GM12878 (cell line): ENCODE measurements at places on chromosomes 12 and 14. TPM values are rescaled to one million over a fixed set of nuclear protein-coding genes. Genes with fewer than 3 reads are reported as not detected.

- peak overlapping the region; percentile 62 for H3K27ac ChIP-seq
- no peaks in the 10 kb centered on the region for H3K27me3 ChIP-seq
- DNase-seq: no peak
- peaks cover 13% of the 10 kb centered on the region for H3K4me1 ChIP-seq
Measured at GRCh38 chr12:49161092-49161795, 27.6 kb downstream of the TUBA1A start.

DNA sequence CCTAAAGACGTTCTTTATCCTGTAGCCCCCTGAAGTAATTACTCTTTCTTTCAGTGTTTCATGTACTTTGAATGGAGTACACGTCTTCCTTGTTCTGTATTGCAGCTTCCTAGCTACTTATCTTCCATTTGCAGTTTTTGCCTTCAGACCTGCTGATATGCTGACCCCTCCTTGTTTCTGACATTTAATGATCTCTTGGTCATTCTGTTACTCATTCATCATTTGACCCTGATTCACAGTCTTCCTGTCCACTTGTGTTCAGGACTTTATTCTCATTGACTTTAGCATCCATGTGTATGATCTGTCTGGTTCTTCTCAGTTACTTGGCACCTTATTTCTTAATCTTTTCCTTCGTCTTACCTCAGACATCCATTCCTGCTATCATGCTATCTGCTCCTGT, 22.2 kb downstream of the CPSF2 start:
- H3K4me1 ChIP-seq: no peaks in the 10 kb centered on the region
- no peaks in the 10 kb centered on the region for H3K27me3 ChIP-seq
- H3K36me3 ChIP-seq: peaks cover 21% of the 10 kb centered on the region
- DNase-seq: no peak
- no peak overlapping the region for H3K4me3 ChIP-seq

GRCh38 chr12:24796876-24797275, 152.0 kb downstream of the BCAT1 start:
- H3K4me3 ChIP-seq: no peak overlapping the region
- no peaks in the 10 kb centered on the region for H3K36me3 ChIP-seq
- H3K27ac ChIP-seq: no peak overlapping the region
- DNase-seq: no peak
- H3K4me1 ChIP-seq: peaks cover 11% of the 10 kb centered on the region
- no peaks in the 10 kb centered on the region for H3K27me3 ChIP-seq

DNA sequence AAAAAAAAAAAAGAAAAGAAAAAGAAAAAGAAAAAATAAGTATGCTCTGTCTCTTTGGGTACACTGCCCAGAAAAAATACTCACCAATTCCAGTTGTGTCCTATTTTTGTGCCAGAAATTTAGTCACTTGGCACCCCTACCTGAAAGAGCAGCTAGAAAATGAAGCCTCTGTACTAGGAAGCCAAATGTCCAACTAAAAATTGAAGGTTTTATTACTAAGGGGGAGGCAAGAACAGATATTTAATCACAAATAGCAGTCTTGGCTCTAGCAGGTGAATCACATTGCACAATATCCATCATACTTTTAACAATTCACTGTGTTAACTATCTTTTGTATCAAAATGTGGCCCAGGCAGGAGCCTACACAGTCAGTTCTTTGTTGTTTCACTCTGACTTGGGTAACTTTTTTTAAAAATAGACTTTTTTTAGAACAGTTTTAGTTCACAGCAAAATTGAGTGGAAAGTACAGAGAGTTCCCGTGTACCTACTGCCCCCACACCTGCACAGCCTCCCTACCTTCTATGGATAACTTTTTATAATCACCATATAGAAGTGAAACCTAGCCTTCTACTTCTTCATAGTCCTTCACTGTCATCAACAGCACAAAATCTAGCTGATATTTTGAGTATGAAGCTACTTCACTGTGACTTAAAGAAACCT, 87.1 kb upstream of the ATF7IP start:
- H3K27ac ChIP-seq: peak overlapping the region; percentile 85
- H3K36me3 ChIP-seq: no peaks in the 10 kb centered on the region
- no peak for DNase-seq
- no peaks in the 10 kb centered on the region for H3K27me3 ChIP-seq
- H3K4me3 ChIP-seq: no peak overlapping the region
- H3K4me1 ChIP-seq: peaks cover 27% of the 10 kb centered on the region

GRCh38 chr14:89476354-89476896, 59.4 kb upstream of the FOXN3 start:
- no peaks in the 10 kb centered on the region for H3K36me3 ChIP-seq
- H3K4me3 ChIP-seq: no peak overlapping the region
- DNase-seq: no peak
- no peaks in the 10 kb centered on the region for H3K27me3 ChIP-seq
- no peak overlapping the region for H3K27ac ChIP-seq

Gene DPF3
- 1.6 and 1.7 TPM in 2 replicates for polyA plus RNA-seq

- no peaks in the 10 kb centered on the region for H3K27me3 ChIP-seq
- H3K27ac ChIP-seq: no peak overlapping the region
- DNase-seq: no peak
- H3K4me1 ChIP-seq: peaks cover 17% of the 10 kb centered on the region
- no peaks in the 10 kb centered on the region for H3K36me3 ChIP-seq
Measured at GRCh38 chr12:11973396-11973795, 97.3 kb upstream of the BCL2L14 start.

- peaks cover 33% of the 10 kb centered on the region for H3K36me3 ChIP-seq
- H3K27me3 ChIP-seq: no peaks in the 10 kb centered on the region
- no peak overlapping the region for H3K4me3 ChIP-seq
- H3K27ac ChIP-seq: no peak overlapping the region
Measured at GRCh38 chr12:50728841-50729240, 35.1 kb upstream of the ATF1 start.

GRCh38 chr12:16300122-16300521, 22.6 kb upstream of the SLC15A5 start:
- no peak overlapping the region for H3K27ac ChIP-seq
- no peaks in the 10 kb centered on the region for H3K4me1 ChIP-seq
- H3K27me3 ChIP-seq: no peaks in the 10 kb centered on the region
- no peak for DNase-seq
- H3K36me3 ChIP-seq: no peaks in the 10 kb centered on the region

DNA sequence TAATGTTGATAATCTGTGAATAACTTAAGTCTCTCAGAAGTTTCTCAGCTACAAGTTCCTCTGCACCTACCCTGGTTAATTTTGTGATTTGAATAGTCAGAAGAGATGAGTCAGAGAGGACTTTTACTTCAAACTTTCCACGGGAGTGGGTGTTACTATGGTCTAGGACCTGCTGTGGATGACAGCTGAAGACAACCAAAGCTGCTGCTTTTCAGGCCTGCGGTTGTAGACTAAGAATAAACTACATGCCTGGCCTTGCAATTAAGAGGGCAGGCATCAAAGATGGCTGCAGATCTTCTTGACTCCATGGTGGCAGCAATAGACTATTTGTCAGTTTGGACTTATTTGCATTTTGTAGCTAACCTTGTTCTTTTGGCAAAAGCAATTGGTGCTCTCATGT, 227.1 kb upstream of the KRR1 start:
- no peak overlapping the region for H3K27ac ChIP-seq
- peak; percentile 16 for DNase-seq
- no peak overlapping the region for H3K4me3 ChIP-seq
- H3K36me3 ChIP-seq: no peaks in the 10 kb centered on the region
- H3K4me1 ChIP-seq: no peaks in the 10 kb centered on the region

Gene CMA1
- not detected in 2 replicates for polyA plus RNA-seq

Gene ANG
- polyA plus RNA-seq: 1.9 and 2.2 TPM in 2 replicates

GRCh38 chr14:98931911-98932310, 340.1 kb downstream of the BCL11B start:
- no peaks in the 10 kb centered on the region for H3K27me3 ChIP-seq
- H3K4me1 ChIP-seq: no peaks in the 10 kb centered on the region
- no peak overlapping the region for H3K4me3 ChIP-seq
- no peaks in the 10 kb centered on the region for H3K36me3 ChIP-seq

Gene MGST1
- polyA plus RNA-seq: 224 and 236 TPM in 2 replicates

GRCh38 chr12:92300777-92301176, 155.1 kb upstream of the BTG1 start:
- no peaks in the 10 kb centered on the region for H3K36me3 ChIP-seq
- no peaks in the 10 kb centered on the region; the same call in 1 of the 2 replicates for H3K4me1 ChIP-seq
- no peaks in the 10 kb centered on the region for H3K27me3 ChIP-seq

Gene PRMT5
- polyA plus RNA-seq: 175 and 190 TPM in 2 replicates

- H3K36me3 ChIP-seq: no peaks in the 10 kb centered on the region
- peak overlapping the region; percentile 43; the same call in 1 of the 2 replicates for H3K27ac ChIP-seq
- DNase-seq: no peak
- no peaks in the 10 kb centered on the region; the same call in 1 of the 2 replicates for H3K27me3 ChIP-seq
Measured at GRCh38 chr12:116276652-116277466, 634 bp downstream of the MED13L start.

Gene MED13L
- polyA plus RNA-seq: 4.4 and 6.3 TPM in 2 replicates

Gene LRFN5
- polyA plus RNA-seq: not detected in 2 replicates

- no peaks in the 10 kb centered on the region for H3K36me3 ChIP-seq
- DNase-seq: no peak
- peaks cover 20% of the 10 kb centered on the region for H3K4me1 ChIP-seq
- no peaks in the 10 kb centered on the region for H3K27me3 ChIP-seq
Measured at GRCh38 chr14:35932136-35932535, 106.0 kb downstream of the BRMS1L start.

Gene PCED1B
- polyA plus RNA-seq: 2.6 and 2.8 TPM in 2 replicates

Gene PLCZ1
- polyA plus RNA-seq: not detected in 2 replicates

DNA sequence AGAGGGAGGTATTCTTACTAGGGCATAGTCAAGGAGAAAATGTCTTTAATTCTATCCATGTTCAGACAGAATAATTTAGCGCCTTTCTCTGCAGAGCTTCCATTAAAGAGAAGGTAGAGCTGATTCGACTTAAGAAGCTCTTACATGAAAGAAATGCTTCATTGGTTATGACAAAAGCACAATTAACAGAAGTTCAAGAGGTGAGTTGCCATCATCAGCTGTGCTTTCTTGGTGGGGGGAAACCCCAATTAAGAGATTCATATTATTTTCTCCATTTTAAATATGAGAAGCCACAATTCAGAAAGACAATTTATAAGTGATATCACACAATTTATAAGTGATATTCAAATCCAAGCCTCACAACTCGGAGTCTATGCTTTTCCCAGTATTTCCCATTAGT, 27.8 kb downstream of the RPGRIP1 start:
- peak overlapping the region; percentile 70; the same call in 1 of the 2 replicates for H3K4me3 ChIP-seq
- H3K36me3 ChIP-seq: no peaks in the 10 kb centered on the region
- H3K4me1 ChIP-seq: peaks cover 15% of the 10 kb centered on the region
- no peaks in the 10 kb centered on the region for H3K27me3 ChIP-seq
- H3K27ac ChIP-seq: peak overlapping the region; percentile 79
- DNase-seq: no peak

- DNase-seq: no peak
- H3K27ac ChIP-seq: no peak overlapping the region
- no peaks in the 10 kb centered on the region for H3K27me3 ChIP-seq
- 0 out of 2 replicates have a peak overlapping the region, but pooled peaks have one; percentile 5 for H3K4me3 ChIP-seq
- no peaks in the 10 kb centered on the region for H3K36me3 ChIP-seq
Measured at GRCh38 chr12:3885277-3886094, 12.3 kb upstream of the PARP11 start.

DNA sequence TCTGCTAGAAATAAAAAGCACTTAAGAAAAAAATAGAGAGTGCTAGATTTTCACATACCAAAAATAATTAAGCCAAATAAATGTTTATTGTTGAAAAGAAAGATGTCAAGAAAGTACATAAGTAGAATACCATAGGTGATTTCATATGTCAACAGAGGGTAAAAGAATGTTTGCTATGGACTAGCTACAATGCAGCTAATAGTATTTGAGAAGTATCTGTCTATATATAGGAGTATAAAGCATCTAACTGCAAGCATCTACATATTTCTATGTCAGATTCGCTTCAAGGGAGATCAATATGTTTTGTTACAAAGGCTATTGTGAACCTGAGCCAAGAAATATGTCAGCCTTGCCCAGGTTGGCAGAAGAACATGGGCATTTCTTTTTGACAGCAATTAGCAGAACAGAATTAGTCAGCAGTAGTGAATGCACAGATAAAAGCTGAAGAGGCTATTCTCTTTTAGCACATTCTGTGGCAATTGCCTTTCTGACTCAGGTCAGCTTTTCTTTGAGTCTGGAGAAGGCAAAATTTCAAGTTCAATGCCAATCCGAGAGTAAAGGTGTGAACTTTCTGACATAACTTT, 140.1 kb downstream of the ALG10B start:
- H3K36me3 ChIP-seq: no peaks in the 10 kb centered on the region
- no peak for DNase-seq
- no peaks in the 10 kb centered on the region for H3K4me1 ChIP-seq
- H3K4me3 ChIP-seq: no peak overlapping the region
- H3K27me3 ChIP-seq: no peaks in the 10 kb centered on the region
- no peak overlapping the region for H3K27ac ChIP-seq

- no peak overlapping the region for H3K4me3 ChIP-seq
- no peak for DNase-seq
- no peaks in the 10 kb centered on the region; the same call in none of the 2 replicates for H3K36me3 ChIP-seq
- H3K27ac ChIP-seq: no peak overlapping the region
- no peaks in the 10 kb centered on the region for H3K27me3 ChIP-seq
Measured at GRCh38 chr14:55645845-55646832, 66.1 kb downstream of the KTN1 start.

Gene CMKLR1
- 25.1 and 28.9 TPM in 2 replicates for polyA plus RNA-seq

DNA sequence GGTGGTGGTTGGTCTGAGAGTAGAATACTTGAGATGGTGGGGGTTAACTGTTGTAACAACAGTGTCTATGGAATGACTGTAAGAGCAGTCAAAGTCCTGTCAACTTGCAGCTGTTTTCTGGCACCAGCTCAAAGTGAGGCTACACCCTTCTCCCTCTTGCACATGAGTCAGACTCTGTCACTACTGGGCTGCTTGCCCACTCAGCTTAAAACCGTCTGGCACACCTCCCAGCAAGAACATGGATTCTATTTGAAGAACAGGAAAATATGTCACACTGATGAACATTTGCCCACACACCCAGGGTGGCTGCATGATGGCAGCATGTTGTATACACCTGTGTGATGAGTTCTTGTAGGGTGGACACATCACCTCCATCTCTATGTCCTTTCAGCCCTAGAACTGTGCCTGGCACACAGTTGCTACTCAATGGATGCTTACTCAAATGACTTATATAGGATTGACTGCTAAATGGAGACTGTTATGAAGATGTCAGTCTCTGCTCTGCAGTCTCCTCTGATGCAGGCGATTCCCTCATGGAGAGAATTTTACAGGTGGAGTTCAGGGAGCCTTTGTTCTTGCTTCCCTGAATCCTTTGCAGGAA, 19.3 kb upstream of the SERPINA6 start:
- no peak overlapping the region for H3K4me3 ChIP-seq
- no peak overlapping the region for H3K27ac ChIP-seq
- no peaks in the 10 kb centered on the region for H3K27me3 ChIP-seq

DNA sequence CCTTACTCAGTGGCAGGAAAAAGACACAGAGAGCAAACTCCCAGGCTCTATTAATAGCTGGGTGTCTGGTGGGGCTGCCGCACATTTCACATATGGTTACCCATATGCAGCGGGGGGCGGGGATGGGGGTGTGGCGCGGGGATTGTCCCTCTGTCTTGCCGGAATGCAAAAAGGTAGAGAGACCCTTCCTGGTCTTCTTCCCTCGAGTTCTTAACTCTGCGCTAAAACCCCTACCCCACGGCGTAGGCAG, 1.7 kb downstream of the PRMT8 start:
- no peak overlapping the region for H3K4me3 ChIP-seq
- DNase-seq: no peak
- peaks cover 6% of the 10 kb centered on the region for H3K27me3 ChIP-seq
- no peaks in the 10 kb centered on the region for H3K4me1 ChIP-seq
- H3K36me3 ChIP-seq: no peaks in the 10 kb centered on the region
